KG1 (cell line): ENCODE measurements at places on chromosomes 1 and 21.

DNA sequence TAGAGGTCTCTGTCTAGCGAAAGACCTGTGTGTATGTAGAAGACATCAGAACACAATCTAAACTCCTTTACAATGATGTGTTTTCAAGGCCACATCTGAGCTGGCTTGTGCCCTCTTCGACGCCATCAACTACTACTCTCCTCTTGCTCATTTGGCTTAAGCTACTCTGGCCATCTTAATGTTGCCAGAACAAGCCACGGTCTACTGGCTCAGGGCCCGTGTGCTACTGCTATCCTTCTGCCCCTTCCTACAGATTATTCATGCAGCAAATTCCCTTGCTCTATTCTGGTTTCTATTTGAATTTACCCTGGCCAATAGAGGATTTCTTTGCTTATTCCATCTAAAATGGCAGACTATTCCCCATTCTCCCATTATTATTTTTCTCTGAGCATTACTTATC, 121.7 kb downstream of the ZZZ3 start:
- DNase-seq, result no peak

- no peak for DNase-seq
Observed at GRCh38 chr1:47555841-47556560, 118.2 kb downstream of the FOXD2 start.

GRCh38 chr1:26161415-26162219, 2.7 kb downstream of the FAM110D start:
- DNase-seq, result no peak

DNA sequence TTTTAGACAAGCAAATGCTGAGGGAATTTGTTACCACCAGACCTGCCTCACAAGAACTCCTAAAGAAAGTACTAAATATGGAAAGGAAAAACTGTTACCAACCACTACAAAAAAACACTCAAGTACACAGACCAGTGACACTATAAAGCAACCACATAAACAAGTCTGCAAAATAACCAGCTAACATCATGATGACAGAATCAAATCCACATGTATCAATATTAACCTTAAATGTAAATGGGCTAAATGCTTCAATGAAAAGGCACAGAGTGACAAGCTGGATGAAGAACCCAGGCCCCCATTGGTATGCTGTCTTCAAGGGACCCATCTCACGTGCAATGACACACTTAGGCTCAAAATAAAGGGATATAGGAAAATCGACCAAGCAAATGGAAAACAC, 529.9 kb upstream of the CAMK1G start:
- no peak for DNase-seq

- no peak for DNase-seq
Observed at GRCh38 chr1:53135735-53136114, 6.7 kb downstream of the SLC1A7 start.

- DNase-seq, result no peak
Observed at GRCh38 chr21:34279285-34279684, 84.5 kb upstream of the KCNE2 start.

DNA sequence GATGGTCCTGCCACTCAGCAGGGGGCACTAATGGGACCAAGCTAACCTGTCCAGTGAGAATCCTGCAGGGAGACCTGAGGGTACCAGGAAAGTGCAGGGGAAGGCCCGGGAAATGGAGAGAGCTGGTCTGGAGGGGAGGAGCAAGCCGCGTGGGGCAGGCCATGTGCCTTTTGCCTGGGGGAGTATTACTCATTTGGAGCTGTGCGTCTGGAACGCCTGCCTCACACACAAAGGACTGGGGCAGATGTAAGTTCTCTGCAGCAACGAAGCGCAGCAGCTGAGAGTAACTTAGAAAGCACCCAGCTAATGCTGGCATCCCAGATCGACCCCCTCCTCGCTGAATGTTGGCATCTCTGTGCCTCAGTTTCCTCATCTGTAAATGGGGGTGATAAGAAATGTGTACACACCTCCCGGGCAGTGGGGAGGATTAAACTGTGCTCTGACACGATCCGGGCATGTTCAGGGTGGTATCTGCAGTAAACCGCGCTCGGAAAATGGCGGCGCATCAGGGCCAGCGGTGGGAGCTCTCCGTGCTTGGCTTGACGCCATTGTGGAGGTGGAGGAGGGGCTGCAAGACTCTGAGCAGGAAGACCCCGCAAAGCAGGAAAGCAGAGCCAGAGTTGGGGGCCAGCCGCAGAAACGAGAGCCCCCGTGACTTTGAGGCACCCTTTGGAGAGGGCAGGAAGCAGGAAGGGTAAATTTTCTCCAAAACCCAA, 212.5 kb downstream of the NPHP4 start:
- DNase-seq, result no peak

- DNase-seq, result no peak
Observed at GRCh38 chr1:64616039-64616438, 128.8 kb upstream of the RAVER2 start.

DNA sequence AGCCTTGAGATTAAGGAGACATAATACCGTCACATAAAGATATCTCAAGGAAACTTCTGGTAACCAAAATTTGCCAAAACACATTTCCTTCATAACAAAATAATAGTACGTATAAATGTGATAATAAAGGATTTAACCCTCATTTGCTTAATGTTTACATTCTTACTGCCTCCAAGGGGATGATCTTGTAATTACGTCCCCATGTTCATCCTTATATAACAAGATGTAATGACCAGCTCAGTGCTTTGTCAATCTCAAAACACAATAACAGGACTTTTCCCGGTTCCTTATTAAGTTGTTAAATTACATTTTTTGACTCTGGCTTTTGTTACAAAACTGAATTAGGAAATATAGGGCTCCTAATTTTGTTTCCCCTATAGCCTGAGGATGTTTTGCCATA, 41.3 kb upstream of the UHMK1 start:
- DNase-seq, result no peak

GRCh38 chr21:29104239-29104708, 26.2 kb upstream of the MAP3K7CL start:
- DNase-seq, result no peak

DNA sequence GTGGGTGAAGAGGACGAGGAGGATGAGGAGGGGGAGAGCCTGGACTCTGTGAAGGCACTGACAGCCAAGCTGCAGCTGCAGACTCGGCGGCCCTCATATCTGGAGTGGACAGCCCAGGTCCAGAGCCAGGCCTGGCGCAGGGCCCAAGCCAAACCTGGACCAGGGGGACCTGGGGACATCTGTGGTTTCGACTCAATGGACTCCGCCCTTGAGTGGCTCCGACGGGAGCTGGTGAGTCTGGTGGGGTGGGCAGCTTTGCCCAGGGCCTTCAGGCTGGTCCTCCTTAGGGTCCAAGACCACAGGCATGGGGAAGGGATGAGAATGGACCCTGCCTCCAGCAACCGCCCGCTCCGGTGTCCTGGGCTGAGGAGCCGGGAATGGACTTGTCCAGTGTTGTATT, 430 bp downstream of the FAM167B start:
- DNase-seq, result no peak

DNA sequence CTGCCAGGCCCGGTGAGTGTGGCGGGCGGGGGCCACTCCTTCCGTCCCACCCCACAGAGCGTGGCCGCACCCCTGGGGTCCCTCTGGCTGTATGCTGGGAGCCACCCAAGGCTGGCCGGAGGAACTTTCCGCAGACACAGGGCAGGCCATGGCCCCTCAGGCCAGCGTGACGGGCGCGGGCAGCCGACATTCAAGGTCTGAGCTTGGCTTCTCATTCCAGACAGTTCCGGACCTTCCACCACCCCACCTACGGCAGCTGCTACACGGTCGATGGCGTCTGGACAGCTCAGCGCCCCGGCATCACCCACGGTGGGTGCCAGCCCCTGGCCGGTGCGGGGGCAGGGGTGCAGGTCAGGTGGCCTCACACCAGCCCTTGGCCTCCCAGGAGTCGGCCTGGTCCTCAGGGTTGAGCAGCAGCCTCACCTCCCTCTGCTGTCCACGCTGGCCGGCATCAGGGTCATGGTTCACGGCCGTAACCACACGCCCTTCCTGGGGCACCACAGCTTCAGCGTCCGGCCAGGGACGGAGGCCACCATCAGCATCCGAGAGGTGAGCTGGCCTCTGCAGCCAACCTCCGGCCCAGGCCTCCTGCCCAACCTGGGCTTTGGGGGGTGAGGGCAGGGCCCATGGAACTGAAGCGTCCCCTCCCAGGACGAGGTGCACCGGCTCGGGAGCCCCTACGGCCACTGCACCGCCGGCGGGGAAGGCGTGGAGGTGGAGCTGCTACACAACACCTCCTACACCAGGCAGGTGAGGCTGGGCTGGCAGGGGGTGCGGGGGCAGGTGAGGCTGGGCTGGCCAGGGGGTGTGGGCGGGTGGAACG, 7.3 kb downstream of the SCNN1D start:
- no peak for DNase-seq

DNA sequence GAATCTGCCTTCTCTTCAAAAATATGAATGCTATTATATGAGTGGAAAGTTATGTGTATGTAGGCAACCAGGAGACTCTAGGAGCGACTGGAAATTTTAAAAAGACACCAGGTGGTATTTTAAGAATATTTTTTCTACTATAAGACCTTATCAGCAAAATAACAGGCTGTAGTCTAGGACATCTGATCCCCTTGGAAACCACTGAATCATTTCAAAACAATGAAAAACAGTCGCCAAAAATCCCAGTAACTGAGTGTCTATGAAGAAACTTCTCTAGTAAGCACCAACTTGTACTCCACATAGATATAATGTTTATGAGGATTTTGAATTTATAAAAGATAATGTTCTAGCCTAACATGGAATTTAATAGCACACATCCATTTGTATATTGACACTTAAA, 358.5 kb downstream of the GPATCH2 start:
- DNase-seq, result no peak

DNA sequence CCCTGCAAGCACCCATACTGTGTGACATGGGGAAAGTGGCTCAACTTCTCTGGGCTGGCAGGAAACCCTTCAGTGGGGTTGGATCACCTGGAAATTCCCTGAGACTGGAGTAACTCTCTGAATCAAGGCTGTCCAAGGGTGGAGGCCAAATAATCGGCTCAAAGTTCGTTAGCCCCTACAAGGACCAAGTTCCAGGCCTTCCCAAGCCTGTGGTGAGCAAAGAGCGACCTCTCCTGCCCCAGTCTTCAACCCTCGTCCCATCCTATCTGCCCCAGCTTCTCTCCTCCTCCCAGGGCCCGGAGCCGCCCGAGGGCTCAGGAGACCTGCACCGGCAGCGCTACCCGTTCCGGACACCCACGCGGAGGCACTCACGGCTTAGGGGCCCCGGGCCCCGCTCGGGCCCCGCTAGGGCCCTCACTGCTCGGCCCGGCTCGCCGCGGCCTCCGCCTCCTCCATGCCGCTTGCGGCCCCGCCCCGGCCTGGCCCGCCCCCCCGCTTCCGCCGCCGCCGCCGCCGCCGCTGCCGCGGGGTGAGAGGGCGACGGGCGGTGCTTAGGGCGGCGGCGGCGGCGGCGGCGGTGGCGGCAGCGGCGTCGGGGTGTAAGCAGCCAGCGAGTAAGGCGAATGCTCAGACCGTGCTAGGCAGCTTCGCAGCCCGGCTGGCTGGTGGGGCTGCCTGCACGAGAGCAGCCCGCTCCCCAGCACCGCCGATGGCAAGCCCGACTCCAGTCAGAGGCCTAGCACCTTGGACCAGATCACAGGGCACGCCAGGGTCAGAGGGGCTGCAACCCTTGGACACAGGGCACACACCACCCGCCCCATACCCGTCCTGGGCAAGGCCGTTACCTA, at the start of gene POMGNT1:
Gene POMGNT1, minus strand, starts transcription at position 471 of the 848 bp plus-strand sequence. CDS start 613 bp downstream, outside the sequence.
- DNase-seq, result peak; percentile 14

DNA sequence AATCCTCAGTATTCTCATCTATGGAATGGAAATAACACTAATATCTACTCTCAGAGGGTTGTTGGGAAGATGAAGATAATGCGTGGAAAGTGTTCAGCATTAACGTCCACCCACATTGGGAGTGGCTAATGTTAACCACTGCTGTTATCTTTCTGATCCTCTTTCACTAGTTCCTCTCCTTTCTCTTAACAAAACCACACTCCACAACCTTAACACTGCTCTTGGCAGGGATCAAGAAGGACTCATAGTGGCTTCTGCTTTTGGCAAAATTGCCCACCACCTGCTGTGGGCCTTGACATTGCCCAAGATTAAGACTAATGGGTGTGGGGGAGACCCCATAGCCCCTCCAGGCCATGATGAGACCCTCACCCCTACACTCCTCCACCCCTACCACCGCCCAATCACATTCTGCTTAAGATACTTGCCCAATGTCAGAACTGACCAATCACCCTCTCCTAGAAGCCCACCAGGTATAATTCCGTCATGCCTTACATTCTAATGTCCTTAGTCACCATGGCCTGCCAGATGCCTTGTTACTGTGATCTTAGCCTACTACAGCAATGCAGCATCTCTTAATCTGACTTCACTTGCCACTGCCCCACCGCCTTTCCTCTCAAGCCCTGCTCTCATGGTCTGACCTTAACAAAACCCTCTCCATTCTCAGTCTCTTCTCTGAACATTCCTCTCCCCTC, 27.1 kb downstream of the DHCR24 start:
- DNase-seq, result no peak

DNA sequence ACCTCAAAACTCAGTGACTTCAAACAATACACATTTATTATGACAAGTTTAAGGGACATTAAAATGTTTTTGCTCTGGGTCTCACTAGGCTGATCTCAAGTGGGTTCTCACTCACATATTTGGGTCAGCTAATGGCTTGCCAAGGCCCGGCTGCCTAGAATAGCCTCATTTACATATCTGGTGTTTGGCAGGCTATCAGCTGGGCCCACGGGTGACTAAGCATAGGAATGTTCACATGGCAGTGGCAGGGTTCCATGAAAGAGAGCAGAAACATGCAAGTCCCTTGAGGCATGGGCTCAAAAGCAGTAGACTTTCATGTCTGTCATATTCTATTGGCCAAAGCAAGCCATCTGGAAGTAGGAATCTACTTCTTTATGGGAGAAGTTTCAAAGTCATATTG, 492.6 kb downstream of the KCNT2 start:
- DNase-seq, result no peak

GRCh38 chr1:208239473-208240381, 4.5 kb downstream of the PLXNA2 start:
- DNase-seq, result no peak

GRCh38 chr1:96688767-96689166, 32.8 kb upstream of the PTBP2 start:
- DNase-seq, result no peak

- DNase-seq, result no peak
Observed at GRCh38 chr1:214014730-214015129, 27.0 kb downstream of the PROX1 start.

GRCh38 chr1:41769068-41769467, 149.7 kb downstream of the HIVEP3 start:
- DNase-seq, result no peak

GRCh38 chr1:210099921-210100320, 132.7 kb upstream of the SERTAD4 start:
- no peak for DNase-seq

DNA sequence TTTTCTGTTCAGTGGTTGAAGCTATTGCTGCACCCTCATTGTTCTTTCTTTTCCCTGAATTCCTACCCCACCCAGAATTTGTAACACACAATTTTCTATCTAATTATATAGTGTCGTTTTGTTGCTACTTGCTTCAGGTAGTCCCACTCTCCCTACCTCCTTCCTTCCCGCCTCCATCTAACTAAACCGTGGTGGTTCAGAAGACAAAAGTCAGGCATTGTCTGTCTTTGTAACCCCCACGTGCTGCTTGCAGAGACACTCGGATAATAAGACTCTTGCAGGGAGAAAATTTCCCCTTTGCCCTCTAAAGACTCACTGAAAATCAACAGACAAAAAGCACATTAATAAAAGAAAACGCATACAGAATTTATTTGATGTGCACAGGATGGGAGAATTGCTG, 46.2 kb upstream of the BTG3 start:
- no peak for DNase-seq

GRCh38 chr1:233673947-233674431, 60.1 kb downstream of the KCNK1 start:
- no peak for DNase-seq

GRCh38 chr21:28580585-28580984, 412.1 kb downstream of the LTN1 start:
- no peak for DNase-seq

GRCh38 chr21:46661211-46661625, 25.7 kb downstream of the PRMT2 start:
- DNase-seq, result no peak
